Kidney tubule cell (primary cell): ENCODE measurements at places on chromosomes 4 and X.

GRCh38 chr4:113662581-113662980 lies 99.0 kb downstream of the CAMK2D start:
- no peak for DNase-seq

GRCh38 chr4:145177906-145178538 lies 2.4 kb downstream of the OTUD4 start:
- DNase-seq, result peak; percentile 35

DNA sequence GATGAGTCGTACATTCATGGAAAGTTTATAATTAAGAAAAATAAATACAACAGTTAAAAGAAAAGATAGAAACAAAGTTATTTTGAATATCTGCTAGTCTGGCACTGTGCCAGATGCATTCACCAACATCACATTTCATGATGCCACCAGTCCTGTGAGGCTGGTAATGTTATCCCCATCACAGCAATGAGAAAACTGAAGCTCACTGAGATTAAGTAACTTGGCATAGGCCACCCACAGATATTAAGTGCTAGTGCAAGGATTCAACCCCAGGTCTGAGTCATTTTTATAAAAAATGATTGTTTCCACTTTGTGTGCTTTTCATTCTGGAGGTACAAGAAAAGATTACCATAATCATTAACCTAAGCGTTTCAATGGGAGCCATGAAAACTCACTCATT lies 65.0 kb upstream of the IL15 start:
- DNase-seq, result peak; percentile 42

GRCh38 chr4:101345596-101346350 lies 1.6 kb downstream of the PPP3CA start:
- DNase-seq, result peak; percentile 74

DNA sequence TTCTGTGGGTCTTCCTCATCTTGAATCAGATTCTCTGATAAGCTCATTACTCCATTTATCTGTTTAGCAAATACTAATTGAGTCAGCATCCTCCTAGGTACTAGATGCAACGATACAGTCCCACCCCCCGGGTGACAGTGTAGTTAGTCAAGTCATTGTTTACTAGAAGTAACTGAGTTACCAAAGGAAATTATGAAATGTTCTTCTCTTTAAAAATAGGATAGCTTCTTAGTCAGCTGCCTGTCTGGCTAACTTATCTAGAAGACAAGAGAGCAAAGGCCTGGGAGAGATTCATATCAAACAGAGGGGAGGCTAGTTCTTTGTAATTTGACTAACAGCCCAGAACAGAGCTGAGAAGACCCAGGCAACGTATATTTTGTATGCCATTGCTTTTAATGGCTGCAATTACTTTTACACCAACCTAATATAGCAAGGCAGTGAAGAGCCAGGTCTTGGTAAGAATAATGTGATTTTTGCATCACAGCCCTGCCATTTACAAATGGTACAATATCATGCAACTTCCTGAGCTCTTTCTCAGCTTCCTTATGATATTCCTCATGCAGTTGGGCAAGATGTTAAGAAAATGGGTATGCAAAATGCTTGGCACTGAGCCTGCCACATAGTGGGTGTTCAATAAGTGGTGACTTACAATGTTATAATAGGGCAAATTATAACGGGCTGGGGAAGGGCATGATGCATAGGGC lies 149.9 kb downstream of the CHIC2 start:
- peak; percentile 87 for DNase-seq
